ENCODE measurements at places on chromosomes 16 and 17.

- ATAC-seq, result peak; percentile 31
Observed at GRCh38 chr17:31096106-31096436, 1.3 kb downstream of the NF1 start.

DNA sequence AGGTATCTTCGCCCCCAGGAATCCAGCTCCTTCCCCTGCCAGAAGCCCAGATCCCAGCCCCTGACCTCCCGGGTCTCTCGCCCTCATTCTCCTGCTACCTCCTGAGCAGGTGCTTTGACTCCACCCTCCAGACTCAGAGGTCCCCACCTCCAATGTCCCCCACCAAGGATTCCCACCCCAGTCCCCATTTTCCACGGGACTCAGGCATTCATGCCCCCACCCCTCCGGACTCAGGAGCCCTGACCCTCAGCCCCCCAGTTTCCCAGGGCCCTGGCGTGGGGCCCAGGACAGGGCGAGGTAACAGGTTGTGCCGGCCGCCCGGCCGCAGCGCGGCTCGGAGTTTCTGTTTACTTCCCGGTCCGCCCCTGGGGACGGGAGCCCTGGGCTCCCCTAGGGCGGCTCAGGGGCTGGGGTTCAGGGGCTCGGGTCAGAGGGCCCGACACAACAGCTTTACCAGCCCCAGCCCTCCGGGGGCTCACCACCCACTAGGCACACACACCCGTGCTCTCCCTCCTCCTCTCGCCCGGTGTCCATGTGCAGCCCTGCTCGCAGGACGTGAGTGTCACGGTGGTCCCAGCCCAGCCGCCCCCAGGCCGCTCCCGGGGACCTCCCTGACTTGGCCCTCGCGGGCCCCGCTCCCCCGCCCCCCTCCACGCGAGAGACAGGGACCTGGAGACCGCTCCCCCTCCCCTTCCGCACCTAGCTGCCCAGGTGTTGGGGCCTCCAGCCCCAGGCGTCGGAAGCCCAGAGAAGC lies 595 bp downstream of the BICDL2 start:
- ATAC-seq, result no peak

GRCh38 chr17:80952291-80952690 lies 39.4 kb upstream of the CHMP6 start:
- ATAC-seq, result no peak

DNA sequence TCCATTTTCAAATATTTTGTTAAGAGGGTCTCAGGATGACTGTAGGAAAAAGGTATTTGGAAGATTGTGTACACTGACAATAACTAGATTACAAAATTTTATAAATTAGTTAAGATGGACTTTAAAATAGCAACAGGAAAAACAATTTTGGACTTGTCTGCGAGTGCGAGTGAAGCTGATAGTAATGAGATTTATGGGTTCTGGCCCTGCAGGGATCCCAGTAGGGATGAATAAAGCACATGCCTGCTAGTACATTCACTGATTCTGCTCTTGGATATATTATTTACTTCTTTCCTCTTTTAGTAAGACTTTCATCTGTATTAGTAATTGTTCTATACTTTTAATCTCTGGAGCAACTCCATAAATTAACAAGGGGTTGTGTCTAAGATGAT lies 28.2 kb downstream of the PRKCA start:
- ATAC-seq, result no peak

- ATAC-seq, result peak; percentile 87
Observed at GRCh38 chr17:63966646-63967264, 6.0 kb downstream of the SCN4A start.

DNA sequence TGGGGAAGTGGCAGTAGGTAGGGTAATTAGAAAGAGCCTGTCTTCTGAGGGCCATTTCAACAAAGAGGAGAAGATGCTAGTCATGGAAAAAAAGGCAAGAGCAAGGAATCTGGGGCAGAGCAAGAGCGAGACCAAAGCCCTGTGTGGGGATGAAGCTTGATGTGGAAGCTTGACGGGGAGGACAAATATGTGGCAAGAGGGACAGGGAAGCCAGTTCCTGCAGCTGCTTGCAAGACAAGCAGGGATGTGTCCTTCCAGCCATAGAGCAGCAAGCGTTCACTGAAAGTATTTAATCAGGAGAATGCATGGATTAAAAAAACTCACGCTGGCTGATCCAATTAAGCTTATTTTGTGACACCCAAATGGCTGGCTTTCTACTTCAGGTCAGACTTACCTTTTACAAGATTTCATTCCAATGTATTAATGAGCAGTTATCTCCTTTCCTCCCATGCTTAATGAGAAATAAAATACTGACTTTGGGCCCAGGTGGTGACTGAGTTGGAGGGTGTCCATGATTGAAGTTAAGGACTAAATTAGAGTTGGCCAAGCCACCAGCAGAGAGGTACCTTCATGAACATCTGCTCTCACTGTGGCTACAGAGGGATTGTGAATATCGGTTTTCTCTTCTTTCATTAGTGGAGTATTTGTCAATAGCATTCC lies 76.8 kb downstream of the ABCA8 start:
- ATAC-seq, result no peak
